ENCODE measurements at places on chromosomes 5 and 9. TPM values are rescaled to one million over a fixed set of nuclear protein-coding genes. Genes with fewer than 3 reads are reported as not detected.

EFNA5 gene
- total RNA-seq = 20.0 TPM

PCDHB9 gene
- not detected for total RNA-seq

DOCK2 gene
- total RNA-seq = 3.5 TPM

HAPLN1 gene
- total RNA-seq = not detected

ANKDD1B gene
- total RNA-seq = not detected

ENC1 gene
- total RNA-seq = 13.8 TPM

LRRC19 gene
- total RNA-seq = not detected

ACER2 gene
- total RNA-seq = 3.0 TPM

SAXO1 gene
- not detected for total RNA-seq

OLFML2A gene
- total RNA-seq = 25.3 TPM

MOB3B gene
- total RNA-seq = 6.9 TPM

PCDH12 gene
- total RNA-seq = not detected

ROR2 gene
- total RNA-seq = 1.9 TPM

MLANA gene
- total RNA-seq = not detected

TTC1 gene
- 65.7 TPM for total RNA-seq

EGFLAM gene
- total RNA-seq = 0.18 TPM

ICE1 gene
- total RNA-seq = 28.3 TPM

CNTFR gene
- total RNA-seq = 0.20 TPM

Data from A549 treated with DMSO at 1 μM for 4 hours (cell line).